SJCRH30 (cell line): ENCODE measurements at places on chromosomes 16 and 17. TPM values are rescaled to one million over a fixed set of nuclear protein-coding genes. Genes with fewer than 3 reads are reported as not detected.

Gene KIFC3
- 11.4 and 11.8 TPM in 2 replicates for total RNA-seq

Gene WNT9B
- not detected in 2 replicates for total RNA-seq

Gene TBC1D3G
- not detected in 2 replicates for total RNA-seq

Gene ZP2
- not detected in 2 replicates for total RNA-seq

Gene RND2
- total RNA-seq, result 0.68 and 0.79 TPM in 2 replicates

Gene WNK4
- 0.18 and 0.32 TPM in 2 replicates for total RNA-seq

Gene BICDL2
- total RNA-seq, result not detected in 2 replicates

DNA sequence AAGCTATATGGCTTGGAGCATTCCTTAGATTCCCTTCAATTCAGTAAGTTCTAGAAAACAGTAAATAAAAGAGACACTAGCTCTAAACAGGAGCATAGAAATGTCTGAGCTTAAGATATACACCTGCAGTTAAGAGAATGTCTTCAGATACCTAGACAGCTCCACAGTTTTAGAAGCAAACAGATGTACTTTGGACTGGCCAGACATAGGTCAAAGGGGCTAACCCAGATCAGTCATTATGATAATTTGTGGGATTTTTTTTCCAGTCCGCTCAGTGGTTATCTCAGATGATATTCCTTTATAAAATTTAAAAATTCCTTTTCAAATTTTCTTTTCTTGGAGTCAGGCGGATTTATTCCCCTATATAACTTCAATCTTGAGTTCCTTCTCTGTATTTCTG is 65.8 kb upstream of the RASL10B start:
- no peak for DNase-seq
- H3K4me3 ChIP-seq, result no peak overlapping the region
- H3K36me3 ChIP-seq, result peaks cover 17% of the 10 kb centered on the region
- no peaks in the 10 kb centered on the region for H3K4me1 ChIP-seq
- H3K27me3 ChIP-seq, result no peaks in the 10 kb centered on the region
- H3K27ac ChIP-seq, result no peak overlapping the region

DNA sequence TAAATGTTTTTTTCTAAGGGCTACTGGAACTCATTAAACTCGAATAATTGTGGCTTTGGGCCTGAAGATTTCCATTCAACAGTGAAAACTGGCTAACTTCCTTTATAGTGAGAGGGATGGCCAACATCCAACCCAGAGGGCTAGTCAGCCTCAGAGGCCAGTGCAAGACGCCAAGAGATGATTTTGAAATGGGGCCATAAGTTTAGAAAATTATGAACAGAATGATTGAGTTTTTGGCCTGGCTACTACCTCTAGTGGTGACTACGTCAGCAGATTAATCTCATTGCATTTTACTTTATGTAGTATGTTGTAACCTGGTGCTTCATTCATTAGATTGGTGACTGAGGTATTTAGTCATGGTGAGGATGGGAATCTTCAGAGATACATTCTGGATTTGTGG is 28.4 kb downstream of the HAPSTR1 start:
- peaks cover 34% of the 10 kb centered on the region for H3K36me3 ChIP-seq
- no peak for DNase-seq
- H3K4me1 ChIP-seq, result no peaks in the 10 kb centered on the region
- no peak overlapping the region for H3K4me3 ChIP-seq
- H3K27ac ChIP-seq, result no peak overlapping the region

DNA sequence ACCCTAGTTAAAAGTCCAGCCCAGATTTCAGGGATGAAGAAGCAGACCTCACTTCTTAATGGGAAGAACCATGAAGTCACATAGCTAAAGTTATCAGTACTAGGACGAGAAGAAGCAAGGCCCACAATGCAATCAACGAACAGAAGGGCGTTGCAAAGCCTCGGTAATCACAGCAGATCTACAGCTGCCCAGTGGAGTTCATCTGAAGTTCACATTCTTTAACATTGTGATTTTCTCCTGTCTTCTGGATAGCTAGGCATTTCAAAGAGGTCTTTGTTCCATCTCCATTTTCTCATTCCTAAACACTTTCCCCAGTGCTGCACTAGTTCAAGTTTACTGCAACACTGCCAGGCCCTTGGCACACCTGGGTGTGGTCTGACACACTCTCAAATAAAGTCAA is 226.7 kb upstream of the N4BP1 start:
- H3K27me3 ChIP-seq, result no peaks in the 10 kb centered on the region
- H3K36me3 ChIP-seq, result no peaks in the 10 kb centered on the region
- 0 out of 2 replicates have a peak, but pooled peaks cover under 1% of the 10 kb centered on the region for H3K4me1 ChIP-seq
- no peak overlapping the region for H3K27ac ChIP-seq
- DNase-seq, result no peak

- H3K4me3 ChIP-seq, result no peak overlapping the region
- H3K4me1 ChIP-seq, result peaks cover 61% of the 10 kb centered on the region
- H3K27me3 ChIP-seq, result no peaks in the 10 kb centered on the region
- H3K36me3 ChIP-seq, result no peaks in the 10 kb centered on the region
- no peak overlapping the region for H3K27ac ChIP-seq
- no peak for DNase-seq
Observed at GRCh38 chr17:81453712-81454111, 58.5 kb downstream of the BAHCC1 start.

GRCh38 chr16:27359051-27359450 is 42.9 kb upstream of the IL21R start:
- H3K4me3 ChIP-seq, result no peak overlapping the region
- no peak for DNase-seq
- no peak overlapping the region for H3K27ac ChIP-seq
- peaks cover 80% of the 10 kb centered on the region for H3K36me3 ChIP-seq
- H3K4me1 ChIP-seq, result no peaks in the 10 kb centered on the region
- no peaks in the 10 kb centered on the region for H3K27me3 ChIP-seq

DNA sequence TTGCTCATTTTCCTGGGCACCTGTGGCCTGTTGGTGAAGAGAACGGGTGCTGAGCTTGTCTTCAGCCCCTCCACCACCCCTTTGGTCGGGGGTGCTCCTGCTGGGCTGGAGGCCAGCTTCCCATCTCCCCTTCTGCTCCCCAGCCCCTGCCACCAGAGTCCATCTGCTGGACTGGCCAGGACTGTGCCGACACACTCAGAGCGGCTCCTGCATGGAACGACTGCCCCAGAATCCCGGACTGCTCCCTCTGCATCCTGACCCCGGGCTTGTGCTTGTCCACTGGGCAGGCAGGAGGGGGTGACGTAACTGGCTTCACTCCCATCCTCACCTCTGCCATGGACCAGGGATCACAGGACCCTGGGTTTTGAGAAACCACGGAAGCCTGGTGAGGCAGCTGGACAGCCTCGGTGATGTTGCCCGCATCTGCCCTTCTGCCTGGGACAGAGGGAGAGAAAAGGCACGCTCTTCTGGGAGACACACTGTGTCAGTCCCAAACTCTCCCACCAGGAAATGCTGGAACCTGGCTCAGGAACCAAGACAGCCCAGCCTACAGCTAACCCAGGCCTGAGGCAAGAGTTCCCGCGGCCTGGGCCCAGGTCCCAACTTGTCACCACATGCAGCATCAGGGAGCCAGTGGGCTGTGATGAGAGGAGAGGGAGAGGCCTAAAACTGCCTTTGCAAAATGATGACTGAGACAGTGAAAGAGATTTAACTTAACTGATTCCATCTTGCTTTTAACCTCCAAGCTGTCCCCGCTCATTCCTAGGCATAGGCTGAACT is 16.1 kb upstream of the GSDMA start:
- no peaks in the 10 kb centered on the region for H3K36me3 ChIP-seq
- H3K4me1 ChIP-seq, result no peaks in the 10 kb centered on the region
- DNase-seq, result no peak
- no peaks in the 10 kb centered on the region for H3K27me3 ChIP-seq
- H3K4me3 ChIP-seq, result no peak overlapping the region

DNA sequence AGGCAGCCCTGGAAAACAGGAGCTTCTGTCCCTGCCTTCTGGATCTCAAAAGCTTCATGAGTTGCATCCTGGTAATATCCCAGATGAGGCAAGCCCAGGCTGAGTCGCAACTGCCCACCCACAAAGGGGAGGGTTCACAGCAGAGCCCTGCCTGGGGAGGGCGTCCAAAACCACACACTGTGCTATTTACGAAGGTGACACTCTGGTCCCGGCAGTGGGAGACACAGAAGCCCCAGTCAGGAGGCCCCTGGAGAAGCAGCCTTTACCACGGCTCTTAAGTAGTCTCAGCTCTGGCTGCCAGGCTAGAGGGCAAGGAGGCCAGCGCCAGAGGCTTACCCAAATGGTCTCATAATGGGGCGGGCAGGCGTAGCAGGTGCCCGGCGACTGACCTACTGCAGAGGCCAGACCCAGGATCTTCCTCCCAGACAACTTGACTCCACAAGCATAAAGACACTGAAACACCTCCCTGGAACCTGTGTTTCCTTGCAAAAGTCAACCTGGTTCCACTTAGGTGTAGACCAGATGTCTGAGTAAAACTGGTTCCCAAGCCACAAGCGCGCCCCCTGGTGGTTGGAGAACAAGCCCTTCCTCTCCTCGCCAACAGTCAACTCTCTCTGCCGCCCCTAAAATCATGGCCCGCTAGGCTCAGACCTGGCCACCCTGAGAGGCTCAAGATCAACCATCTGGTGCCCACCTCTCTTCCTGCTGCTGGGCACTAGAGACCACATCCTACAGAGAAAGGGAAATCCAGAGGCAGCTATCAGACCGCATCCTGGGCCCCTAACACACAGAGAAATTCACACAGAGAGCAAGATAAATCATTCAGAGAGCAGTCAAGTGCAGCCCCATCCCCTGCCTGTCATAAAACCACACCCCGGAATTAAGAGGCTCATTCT is 5.2 kb downstream of the AXIN2 start:
- no peak overlapping the region for H3K27ac ChIP-seq
- H3K4me1 ChIP-seq, result no peaks in the 10 kb centered on the region
- DNase-seq, result peak; percentile 72
- H3K27me3 ChIP-seq, result no peaks in the 10 kb centered on the region
- no peak overlapping the region for H3K4me3 ChIP-seq

DNA sequence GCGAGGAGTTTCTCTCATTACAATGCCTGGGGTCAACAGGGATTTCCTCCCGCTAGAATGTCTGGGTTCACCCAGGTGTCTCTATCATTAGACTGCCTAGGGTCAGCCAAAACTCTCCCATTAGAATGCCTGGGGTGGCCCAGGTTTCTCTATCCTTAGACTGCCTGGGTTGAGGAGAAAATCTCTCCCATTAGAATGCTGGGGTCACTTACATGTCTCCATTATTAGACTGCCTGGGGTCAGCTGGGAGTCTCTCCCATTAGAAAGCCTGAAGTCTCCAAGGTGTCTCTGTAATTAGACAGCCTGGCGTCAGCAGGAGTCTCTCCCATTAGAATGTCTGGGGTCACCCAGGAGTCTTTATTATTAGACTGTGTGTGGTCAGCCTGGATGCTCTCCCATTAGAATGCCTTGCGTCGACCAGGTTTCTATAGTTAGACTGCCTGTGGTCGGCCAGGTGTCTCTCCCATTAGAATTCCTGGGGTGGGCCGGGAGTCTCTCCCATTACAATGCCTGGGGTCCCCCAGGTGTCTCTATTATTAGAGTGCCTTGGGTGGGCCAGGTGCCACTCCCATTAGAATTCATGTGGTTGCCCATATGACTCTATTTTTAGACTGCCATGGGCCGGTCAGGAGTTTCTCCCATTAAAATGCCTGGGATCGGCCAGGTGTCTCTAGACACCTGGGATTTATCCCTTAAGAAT is 2272.1 kb downstream of the TP53TG3F start:
- H3K4me1 ChIP-seq, result no peaks in the 10 kb centered on the region
- H3K27me3 ChIP-seq, result no peaks in the 10 kb centered on the region
- H3K4me3 ChIP-seq, result no peak overlapping the region
- H3K27ac ChIP-seq, result no peak overlapping the region
- DNase-seq, result no peak

GRCh38 chr16:57544124-57544653 is 1.7 kb downstream of the ADGRG5 start:
- H3K4me3 ChIP-seq, result no peak overlapping the region
- H3K27ac ChIP-seq, result no peak overlapping the region
- H3K27me3 ChIP-seq, result peaks cover 3% of the 10 kb centered on the region
- H3K36me3 ChIP-seq, result no peaks in the 10 kb centered on the region
- no peaks in the 10 kb centered on the region for H3K4me1 ChIP-seq
- DNase-seq, result no peak

GRCh38 chr17:16934836-16935235 is 37.1 kb downstream of the TNFRSF13B start:
- H3K27me3 ChIP-seq, result peaks cover 28% of the 10 kb centered on the region
- no peaks in the 10 kb centered on the region for H3K36me3 ChIP-seq
- H3K4me1 ChIP-seq, result no peaks in the 10 kb centered on the region
- no peak overlapping the region for H3K27ac ChIP-seq

DNA sequence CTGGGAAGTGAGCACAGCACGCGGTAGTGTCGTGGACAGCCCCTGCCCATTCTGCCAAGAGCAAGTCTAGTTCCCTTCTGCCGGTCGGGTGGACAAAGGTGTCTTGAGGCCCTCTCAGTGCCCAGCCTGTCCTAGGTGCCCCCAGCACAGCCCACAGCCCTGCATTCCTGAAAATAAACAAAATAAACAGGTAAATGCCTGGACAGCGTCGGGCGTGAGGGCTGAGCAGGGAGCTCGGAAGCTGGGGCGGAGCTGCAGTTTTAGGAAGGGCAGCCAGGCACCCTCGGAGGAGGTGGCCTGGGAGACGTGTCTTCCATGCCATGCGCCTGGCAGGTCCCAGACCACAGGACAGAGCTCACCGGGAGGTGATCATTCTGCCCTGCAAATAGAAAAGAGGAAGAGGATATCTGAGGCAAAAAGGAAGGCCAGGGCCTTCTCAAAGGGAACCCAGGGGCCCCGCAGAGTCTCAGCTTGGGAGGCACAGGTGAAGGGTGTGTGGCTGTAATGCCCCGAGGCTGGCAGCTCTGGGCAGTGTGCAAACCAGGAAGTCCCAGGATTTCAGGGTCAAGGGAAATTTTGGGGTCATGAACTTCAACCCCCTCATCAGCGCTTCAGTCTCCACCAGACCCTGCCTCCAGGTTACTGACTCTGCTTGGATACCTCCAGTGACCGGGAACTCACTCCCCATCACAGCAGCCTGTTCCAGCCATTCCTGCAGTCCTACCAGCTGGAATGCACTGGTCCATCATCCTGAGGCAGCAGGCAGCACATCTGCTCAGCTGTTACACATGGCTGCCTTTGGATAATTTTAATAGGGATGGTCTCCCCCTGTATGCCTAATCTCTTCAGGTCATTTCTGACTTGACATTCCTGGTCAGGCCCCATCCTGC is 1.7 kb downstream of the ZNF469 start:
- H3K4me1 ChIP-seq, result no peaks in the 10 kb centered on the region
- no peak overlapping the region for H3K4me3 ChIP-seq
- H3K36me3 ChIP-seq, result no peaks in the 10 kb centered on the region
- H3K27ac ChIP-seq, result no peak overlapping the region
- no peak for DNase-seq

DNA sequence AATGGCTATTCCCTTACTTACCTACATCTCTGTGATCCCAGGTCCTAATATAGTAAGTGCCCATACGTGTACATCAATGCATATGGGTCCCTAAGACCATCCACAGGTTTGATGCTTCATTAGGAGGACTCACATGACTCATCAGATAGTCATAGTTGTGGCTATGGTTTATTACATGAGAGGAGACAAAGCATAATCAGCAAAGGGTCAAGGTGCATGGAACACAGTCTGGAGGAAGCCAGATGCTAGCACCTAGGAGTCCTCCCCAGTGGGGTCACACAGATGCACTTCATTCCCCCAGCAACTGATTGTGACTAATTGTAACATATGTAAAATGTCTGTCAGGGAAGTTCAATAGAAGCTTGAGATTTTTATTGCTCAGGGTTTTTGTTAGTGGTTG is 42.8 kb downstream of the PHKB start:
- no peaks in the 10 kb centered on the region; the same call in 1 of the 2 replicates for H3K4me1 ChIP-seq
- DNase-seq, result no peak
- no peak overlapping the region for H3K27ac ChIP-seq
- H3K4me3 ChIP-seq, result no peak overlapping the region

GRCh38 chr17:68580236-68580770 is 20.9 kb downstream of the FAM20A start:
- DNase-seq, result no peak
